ENCODE measurements at places on chromosomes 16 and 17. TPM values are rescaled to one million over a fixed set of nuclear protein-coding genes. Genes with fewer than 3 reads are reported as not detected.

The TP53TG3F gene
- not detected for total RNA-seq

The C16orf87 gene
- 12.0 TPM for total RNA-seq

The SLC7A6OS gene
- total RNA-seq = 12.1 TPM

The HAGHL gene
- 19.2 TPM for total RNA-seq

The SLC13A2 gene
- not detected for total RNA-seq

The TNK1 gene
- total RNA-seq = 0.06 TPM

The CCL3 gene
- not detected for total RNA-seq

The HS3ST3B1 gene
- 6.9 TPM for total RNA-seq

The CIAO2B gene
- 147 TPM for total RNA-seq

The ARL5C gene
- not detected for total RNA-seq

The MYL4 gene
- 0.69 TPM for total RNA-seq

The PLA2G10 gene
- not detected for total RNA-seq

The ETV4 gene
- total RNA-seq = 49.8 TPM

The TBC1D3H gene
- not detected for total RNA-seq

The NPIPA2 gene
- total RNA-seq = 0.57 TPM

The ASIC2 gene
- total RNA-seq = not detected

The NXPH3 gene
- total RNA-seq = 0.19 TPM

The TP53TG3C gene
- not detected for total RNA-seq

The LGALS9 gene
- total RNA-seq = not detected

The RHOT1 gene
- 28.5 TPM for total RNA-seq

The SYT17 gene
- not detected for total RNA-seq

The ZP2 gene
- not detected for total RNA-seq

The OTOA gene
- 0.06 TPM for total RNA-seq

The KIF22 gene
- 108 TPM for total RNA-seq

The ATXN2L gene
- 41.7 TPM for total RNA-seq

The NXN gene
- 9.6 TPM for total RNA-seq

The MGAT5B gene
- 0.23 TPM for total RNA-seq

The AURKB gene
- total RNA-seq = 81.3 TPM

The ERI2 gene
- 41.1 TPM for total RNA-seq

The MT1H gene
- not detected for total RNA-seq

The DYNLRB2 gene
- total RNA-seq = not detected

The SSTR5 gene
- total RNA-seq = 0.64 TPM

The PCTP gene
- 20.2 TPM for total RNA-seq

The CTF1 gene
- 2.5 TPM for total RNA-seq

The MMP2 gene
- 405 TPM for total RNA-seq
